Endodermal cell (in vitro differentiated cells): ENCODE measurements at places on chromosomes 1 and 21. TPM values are rescaled to one million over a fixed set of nuclear protein-coding genes. Genes with fewer than 3 reads are reported as not detected.

Gene IL20
- not detected in 3 replicates for total RNA-seq

Gene ZNF695
- 16.0 to 25.2 TPM (median 22.6 TPM) in 3 replicates for total RNA-seq

Gene CD101
- 0.97 and 1.4 TPM in 2 replicates for total RNA-seq

Gene KCNJ9
- not detected in 3 replicates for total RNA-seq

Gene SPRR3
- 0.27 TPM in 1 of 2 replicates, not detected in the other for total RNA-seq

Gene S100A8
- total RNA-seq, result not detected in 3 replicates

Gene CFH
- total RNA-seq, result not detected in 2 replicates

Gene RNF223
- total RNA-seq, result not detected in 3 replicates

Gene SPRR2B
- total RNA-seq, result not detected in 3 replicates

Gene SYTL1
- total RNA-seq, result 6.7 and 6.8 TPM in 2 replicates

Gene LCE3E
- total RNA-seq, result not detected in 2 replicates

Gene AQP10
- not detected in 2 replicates for total RNA-seq

Gene FGR
- 0.09 TPM in 1 of 2 replicates, not detected in the other for total RNA-seq

Gene DCST2
- total RNA-seq, result 0.44 and 0.45 TPM in 2 replicates

Gene HRNR
- total RNA-seq, result not detected in 2 replicates

Gene MAP3K21
- total RNA-seq, result 8.7 and 9.4 TPM in 2 replicates

Gene HTR6
- 0.18 and 0.31 TPM in 2 replicates for total RNA-seq

Gene LRRIQ3
- total RNA-seq, result 0.54 to 1.6 TPM (median 1.2 TPM) in 3 replicates

Gene ZP4
- not detected in 3 replicates for total RNA-seq

Gene ADGRL4
- 0.16 to 0.44 TPM (median 0.44 TPM) in 3 replicates for total RNA-seq

Gene TTC34
- total RNA-seq, result 1.7 to 2.9 TPM (median 2.4 TPM) in 3 replicates

Gene PDE4B
- total RNA-seq, result 3.4 to 5.3 TPM (median 4.3 TPM) in 3 replicates

Gene SAMD13
- total RNA-seq, result 1.4 and 1.8 TPM in 2 replicates

Gene RAD54L
- total RNA-seq, result 38.6 and 39.5 TPM in 2 replicates

Gene ANGPTL1
- not detected in 2 replicates for total RNA-seq

Gene HSPA6
- total RNA-seq, result not detected in 3 replicates

Gene WNT2B
- 0.41 and 0.57 TPM in 2 replicates for total RNA-seq
